H9 (cell line): ENCODE measurements at places on chromosomes 1 and 21.

DNA sequence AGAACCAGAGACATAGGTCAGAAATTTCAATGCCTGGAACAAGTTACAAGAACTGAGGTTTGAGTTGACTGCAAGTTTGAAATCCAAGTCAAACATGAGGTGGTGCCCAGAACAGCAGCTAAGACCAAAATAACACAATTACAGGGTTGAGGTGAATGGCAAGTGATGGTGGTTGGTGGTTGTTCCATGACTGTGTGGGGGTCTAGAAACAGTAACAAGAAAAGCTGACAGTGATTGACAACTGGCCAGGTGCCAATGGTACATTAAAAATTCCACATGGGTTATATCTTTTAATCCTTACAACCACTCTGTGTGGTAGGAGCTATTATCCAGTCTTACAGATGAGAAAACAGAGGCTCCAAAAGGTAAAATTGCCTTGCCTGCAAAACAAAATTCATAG lies 32.0 kb downstream of the RIMS3 start:
- DNase-seq, result no peak

DNA sequence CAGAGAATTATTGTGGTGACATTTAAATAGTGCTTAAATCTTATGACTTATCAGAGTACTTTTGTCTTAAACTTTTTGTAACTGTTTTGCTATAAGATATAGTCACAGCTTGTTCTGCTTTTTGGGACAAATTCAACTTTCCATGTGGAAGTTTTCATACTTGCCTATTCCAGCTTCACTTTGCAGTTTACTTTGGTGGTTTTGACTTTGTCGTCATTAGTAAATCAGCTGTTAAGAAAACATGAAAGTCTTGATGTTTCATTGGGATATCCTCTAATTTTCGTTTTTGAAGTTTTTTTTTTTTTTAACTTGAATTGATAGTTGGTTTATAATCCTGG lies 31.3 kb downstream of the SDCCAG8 start:
- no peak for DNase-seq

GRCh38 chr1:182629499-182630096 lies 25.4 kb upstream of the RGS16 start:
- no peak for DNase-seq

DNA sequence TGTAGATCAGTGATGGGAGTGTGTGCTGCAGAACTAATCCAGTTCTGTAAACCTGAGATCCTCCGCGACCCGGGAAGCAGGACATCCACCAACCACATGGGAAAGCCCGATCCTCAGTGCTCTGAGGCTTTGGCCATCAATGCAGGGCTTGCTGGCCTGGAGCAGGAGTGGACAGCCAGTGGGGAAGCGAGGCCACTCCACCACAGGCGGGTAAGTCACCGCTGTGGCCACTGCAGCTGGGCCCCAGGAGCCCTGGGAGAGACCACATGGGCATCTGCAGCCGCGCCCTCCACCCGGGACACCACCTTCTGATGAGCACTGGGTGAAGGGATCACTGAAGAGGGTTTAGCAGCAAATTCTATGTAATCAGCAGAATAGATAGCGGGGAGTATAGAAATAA lies 811 bp downstream of the KRTAP12-1 start:
- DNase-seq, result no peak

DNA sequence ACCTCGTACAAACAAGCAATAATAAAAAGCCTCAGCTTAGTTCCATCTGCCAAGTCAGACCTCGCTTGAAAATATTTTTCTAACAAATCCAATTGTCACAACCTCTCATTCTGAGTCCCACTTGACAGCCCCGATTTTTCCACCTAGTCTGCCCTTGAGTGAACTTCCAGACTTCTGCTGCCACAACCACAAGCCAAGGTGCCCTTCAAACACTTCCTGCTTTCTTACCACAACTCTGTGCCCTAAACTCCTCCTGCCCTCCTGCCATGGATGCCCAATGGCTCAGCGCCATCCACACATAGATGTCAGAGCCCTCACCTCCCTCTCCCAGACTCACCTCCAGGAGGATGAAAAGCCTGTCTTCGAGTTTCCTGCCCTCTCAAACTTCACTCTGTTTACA lies 3.9 kb downstream of the TMPRSS2 start:
- DNase-seq, result no peak

GRCh38 chr1:111907321-111907720 lies 82.1 kb downstream of the KCND3 start:
- no peak for DNase-seq

DNA sequence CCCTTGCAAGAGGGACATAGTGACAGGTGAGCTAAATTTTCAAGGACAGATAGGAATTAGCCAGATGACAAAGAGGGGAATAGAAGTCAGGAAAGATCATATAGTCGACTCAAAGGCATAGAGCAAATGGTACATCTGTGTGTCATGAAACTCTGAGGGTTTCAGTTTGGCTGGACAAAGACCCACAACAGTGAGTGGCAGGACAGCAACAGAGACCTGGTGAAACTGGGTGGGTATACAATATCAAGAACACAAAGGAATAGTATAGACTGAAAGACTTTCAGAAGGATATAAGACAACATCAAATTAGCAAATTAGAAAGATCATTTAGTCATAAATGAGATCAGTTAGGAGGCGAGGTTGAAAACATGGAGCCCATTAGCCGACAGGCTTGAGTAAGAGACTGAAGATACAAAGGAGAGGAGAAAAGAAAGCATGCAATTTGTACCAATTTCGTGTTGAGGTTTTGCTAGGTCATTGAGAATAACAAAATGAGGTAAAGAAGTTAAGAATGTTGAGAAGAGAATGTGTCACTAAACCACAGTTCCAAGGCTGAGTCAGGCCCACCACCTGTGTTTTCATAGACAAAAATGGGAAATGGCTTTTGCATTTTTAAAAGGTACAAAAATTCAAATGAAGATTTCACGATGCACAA lies 213.8 kb downstream of the HHIPL2 start:
- DNase-seq, result no peak

GRCh38 chr1:47617381-47618221 lies 179.8 kb downstream of the FOXD2 start:
- no peak for DNase-seq

DNA sequence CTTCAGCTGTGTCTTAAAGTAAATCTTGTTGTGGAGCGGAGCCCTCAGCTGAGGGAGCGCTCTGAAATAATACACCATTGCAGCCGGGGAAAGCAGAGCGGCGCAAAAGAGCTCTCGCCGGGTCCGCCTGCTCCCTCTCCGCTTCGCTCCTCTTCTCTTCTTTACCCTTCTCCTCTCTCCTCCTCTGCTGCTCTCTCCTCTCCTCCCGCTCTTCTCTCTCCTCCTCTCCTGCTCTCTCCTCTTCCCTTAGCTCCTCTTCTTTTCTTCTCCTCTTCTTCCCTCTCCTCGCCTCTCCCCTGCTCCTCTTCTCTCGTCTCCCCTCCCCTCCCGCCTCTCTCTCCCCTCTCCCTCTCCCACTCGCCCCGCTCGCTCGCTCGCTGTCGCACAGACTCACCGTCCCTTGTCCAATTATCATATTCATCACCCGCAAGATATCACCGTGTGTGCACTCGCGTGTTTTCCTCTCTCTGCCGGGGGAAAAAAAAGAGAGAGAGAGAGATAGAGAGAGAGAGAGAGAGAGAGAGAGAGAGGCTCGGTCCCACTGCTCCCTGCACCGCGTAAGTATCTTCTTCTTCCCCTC lies at the start of gene PROX1:
TSS of gene PROX1 (plus strand) at position 47 of the 580 bp plus-strand sequence. CDS start 8,563 bp downstream, outside the sequence.
- DNase-seq, result no peak

- DNase-seq, result no peak
Observed at GRCh38 chr1:1899967-1900327, 9.1 kb upstream of the GNB1 start.

GRCh38 chr21:25462517-25462971 lies 144.7 kb downstream of the MRPL39 start:
- DNase-seq, result no peak

GRCh38 chr1:210464519-210465039 lies 135.9 kb downstream of the HHAT start:
- no peak for DNase-seq

DNA sequence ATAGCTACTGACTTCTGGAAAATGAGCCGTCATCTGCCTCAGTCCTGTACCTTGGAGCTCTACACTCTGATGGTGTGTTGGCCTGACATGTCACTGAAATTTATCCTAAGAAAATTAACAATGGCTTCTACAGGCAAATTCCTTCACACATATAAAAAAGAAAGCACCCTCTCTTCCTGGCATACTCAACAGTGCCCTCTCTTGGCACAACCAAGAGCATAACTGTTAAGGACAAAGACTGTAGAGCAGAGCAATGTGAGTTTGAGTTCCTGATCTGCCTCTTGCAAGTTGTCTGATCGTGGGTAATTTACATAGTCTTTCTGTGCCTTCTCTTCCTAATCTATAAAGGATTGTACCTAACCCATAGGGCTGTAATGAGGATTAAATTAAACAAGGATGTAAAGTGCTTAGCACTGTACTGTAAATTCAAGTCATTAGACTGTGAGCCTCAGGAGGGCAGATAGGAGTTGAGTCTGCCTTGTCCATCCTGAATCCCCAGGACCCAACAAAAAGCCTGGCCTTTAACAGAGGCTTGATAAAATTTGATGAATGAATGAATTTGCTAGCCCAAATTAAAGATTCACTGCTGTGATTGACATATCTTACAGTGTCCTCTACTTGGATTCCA lies 83.5 kb downstream of the SYF2 start:
- peak; percentile 52 for DNase-seq

DNA sequence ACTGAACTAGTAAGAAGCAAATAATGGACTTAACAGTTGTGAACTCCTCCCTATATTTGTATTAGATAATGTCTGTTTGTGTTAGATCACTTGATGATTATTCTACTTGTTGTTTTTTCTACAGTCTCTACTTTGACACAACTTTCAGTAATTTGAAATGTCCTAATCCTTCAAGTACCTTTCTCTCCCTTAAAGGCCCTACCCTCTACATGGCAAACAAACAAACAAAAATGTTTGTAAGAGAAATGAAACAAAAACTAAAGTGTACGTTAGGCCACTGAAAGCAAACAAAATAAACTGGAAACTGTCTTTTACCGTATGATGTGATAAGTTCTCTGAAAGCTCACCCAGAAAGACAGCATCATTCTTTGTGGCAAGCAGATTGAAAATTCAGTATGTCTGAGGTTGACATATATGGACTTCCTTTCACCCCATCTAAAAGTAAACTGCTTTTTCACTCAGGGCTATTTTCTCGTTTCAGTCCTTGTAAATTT lies 255.9 kb upstream of the SNX7 start:
- DNase-seq, result no peak

GRCh38 chr1:67169496-67169895 lies 3.2 kb downstream of the IL23R start:
- DNase-seq, result no peak

GRCh38 chr21:43882952-43883545 lies 18.0 kb downstream of the AGPAT3 start:
- no peak for DNase-seq

DNA sequence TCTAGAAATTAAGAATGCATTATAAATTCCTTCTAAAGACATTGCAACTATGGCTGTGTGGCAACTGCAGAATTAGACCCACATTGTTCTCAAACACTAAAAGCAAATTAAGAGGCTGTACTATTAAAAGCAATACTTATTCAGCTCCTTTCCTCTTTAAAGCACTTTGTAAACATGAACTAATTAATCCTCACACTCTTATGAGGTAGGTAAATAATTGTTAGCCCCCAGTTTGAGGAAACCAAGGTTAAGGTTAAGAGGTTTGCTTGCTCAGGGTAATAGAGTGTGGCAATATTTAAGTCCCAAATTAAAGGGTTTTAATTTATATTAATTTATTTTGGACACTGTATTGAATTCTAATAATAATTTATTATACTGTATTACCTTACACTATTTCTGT lies 553.8 kb downstream of the LRRIQ3 start:
- no peak for DNase-seq

DNA sequence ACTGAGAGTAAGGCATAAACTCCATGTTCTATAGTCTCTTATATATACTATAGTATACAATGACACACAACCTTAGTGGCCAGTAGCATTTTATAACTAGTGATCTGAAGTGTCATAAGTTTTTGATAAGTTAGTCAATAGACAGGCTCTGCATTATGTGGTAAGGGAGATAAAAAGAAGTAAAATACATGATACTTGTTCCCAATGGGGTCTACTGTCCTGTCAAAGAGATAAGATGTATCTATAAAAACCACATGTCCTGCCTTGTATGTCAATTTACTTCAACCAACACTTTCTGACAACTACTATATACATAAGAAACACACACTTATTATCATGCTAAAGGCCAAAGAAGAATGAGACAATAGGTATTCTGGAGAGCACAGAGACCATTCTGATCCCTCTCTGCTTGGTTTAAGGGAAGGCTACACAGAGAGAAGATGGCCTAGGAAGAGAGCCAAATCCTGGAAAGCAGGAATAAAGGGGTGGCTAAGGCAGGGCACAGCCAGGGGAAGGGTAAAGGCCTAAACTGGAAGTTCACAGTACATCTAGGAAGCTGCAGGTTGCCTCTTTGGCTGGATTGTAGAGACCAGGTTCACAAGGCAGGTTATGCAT lies 91.4 kb downstream of the LYST start:
- no peak for DNase-seq

DNA sequence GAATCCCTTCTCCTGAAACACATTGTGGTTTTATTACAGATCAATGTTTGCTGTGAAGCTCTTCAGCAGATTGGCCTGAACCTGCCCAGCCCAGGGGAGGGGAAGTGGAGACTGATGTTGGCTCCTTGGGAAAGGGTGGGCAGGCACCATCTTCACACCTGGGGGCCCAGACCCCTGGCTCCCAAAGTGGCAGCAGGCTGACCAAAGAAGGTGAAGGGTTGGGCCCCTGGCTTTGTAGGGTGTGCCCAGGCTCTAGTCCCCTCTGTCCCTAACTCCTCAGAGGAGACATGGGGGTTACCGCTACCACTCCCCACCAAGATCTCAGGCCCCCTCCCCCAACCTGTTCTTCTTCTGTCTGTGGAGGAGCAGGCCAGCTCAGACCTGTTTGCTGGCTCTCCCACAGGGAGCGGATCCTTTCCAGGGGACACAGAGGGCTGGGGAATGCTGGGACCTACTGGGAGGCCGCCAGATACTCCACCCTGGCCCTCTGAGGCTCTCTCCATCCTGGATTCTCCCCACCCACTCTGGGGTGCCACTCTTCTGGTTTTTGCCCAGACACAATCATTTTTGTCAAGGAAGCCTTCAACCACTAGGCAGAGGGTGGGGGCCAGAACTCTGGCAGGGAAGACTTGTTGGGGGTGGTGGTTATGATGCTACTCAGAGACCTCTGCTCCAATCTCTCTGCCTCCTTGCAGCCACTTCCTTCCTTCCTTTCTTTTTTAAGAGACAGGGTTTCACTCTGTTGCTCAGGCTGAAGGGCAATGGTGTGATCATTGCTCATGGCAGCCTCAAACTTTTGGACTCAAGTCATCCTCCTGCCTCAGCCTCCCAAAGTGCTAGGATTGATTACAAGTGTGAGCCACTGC lies 5.0 kb upstream of the EFNA3 start:
- no peak for DNase-seq

GRCh38 chr1:29258976-29259801 lies 22.9 kb downstream of the PTPRU start:
- peak; percentile 50 for DNase-seq

DNA sequence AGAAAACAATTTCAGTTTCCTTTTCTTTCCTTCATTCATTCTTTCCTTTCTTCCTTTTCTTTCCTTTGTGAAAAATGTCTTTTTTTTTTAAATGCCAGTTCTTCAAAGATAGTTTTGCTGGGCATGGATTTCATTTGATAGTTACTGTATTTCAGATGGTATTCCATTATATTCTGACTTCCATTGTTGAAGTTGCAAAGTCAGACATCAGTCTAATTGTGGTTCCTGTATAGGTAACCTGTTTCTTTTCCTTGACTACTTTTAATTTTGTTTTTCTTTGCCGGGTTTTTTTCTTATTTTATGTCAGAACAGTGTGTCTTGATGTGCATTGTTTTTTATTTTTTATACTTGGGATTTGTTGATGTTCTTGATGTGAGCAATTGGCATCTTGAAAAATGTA lies 40.4 kb upstream of the MPC2 start:
- DNase-seq, result no peak

- no peak for DNase-seq
Observed at GRCh38 chr1:8061210-8061609, 35.1 kb upstream of the ERRFI1 start.
